RCC 7860 (cell line): ENCODE measurements at places on chromosomes 12 and 14.

GRCh38 chr12:112936927-112937326, 1.3 kb upstream of the OAS3 start:
- DNase-seq = no peak

DNA sequence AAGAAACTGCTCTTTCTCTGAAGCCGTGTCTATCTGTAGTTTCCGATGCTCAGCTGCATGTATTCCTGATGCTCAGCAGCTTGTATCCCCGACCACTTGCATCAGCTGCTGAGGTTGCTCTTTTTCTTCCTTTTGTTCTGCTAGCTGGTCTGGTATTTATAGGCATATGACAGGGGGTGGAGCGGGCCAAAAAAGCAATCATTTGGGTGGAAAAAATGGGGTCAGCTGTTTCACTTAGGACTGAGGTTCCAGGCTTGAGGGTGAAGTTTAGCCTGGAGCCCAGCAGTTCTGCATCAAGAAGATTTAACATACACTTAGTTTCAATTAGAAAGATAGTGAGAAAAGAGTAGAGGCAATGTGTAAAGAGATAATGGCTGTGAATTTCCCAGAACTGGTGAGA, 23.6 kb upstream of the AMN1 start:
- no peak for DNase-seq

GRCh38 chr14:74863274-74863673, 12.7 kb downstream of the PROX2 start:
- no peak for DNase-seq

DNA sequence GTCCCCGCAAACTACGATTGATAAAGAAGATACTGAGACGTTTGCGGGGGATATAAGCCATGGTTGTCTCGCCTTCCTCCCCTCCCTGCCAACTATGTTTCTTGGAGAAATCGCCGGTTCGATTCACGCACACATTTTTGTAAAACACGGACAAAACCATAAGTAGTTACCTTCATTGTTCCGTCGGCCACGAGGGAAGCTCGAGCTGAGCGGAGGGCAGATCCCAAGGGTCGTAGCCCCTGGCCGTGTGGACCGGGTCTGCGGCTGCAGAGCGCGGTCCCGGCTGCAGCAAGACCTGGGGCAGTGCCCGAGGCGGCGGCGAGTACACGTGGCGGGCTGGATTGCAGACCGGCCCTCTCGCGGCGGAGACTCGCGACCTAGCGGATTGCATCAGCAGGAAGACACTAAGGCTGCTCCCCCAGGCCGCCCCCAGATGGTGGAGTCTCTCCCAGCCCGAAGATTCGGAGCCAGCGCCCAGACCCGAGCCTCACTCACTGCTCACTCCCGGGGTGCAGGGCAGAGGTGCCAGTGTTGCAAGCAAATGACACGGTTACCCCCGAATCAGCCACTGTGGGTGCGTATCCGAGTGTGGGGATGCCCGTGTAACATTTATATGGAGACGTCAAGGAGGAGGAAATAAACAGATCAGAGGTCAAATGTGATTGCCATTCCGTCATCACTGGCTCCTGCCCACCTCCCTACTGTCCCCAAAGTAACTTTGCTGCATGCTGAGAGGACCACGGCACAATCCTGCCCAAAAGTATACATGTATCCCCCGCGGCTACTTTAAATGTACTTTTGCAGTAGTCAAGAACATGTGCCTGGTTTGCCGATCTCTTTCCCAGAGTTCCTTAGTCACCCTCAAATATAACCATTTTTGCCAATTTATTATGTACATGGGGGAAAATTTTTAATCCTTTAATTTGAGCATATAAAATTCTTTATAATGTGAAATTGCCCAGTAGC, at the start of gene BCAT1:
Gene BCAT1, minus strand, starts transcription at position 345 of the 966 bp plus-strand sequence. Its CDS starts 169 bp downstream, at position 176.
- DNase-seq = peak; percentile 69

- no peak for DNase-seq
Measured at GRCh38 chr12:80766210-80766609, 49.5 kb downstream of the MYF5 start.

- DNase-seq = no peak
Measured at GRCh38 chr14:53516261-53516774, 363.2 kb upstream of the DDHD1 start.

DNA sequence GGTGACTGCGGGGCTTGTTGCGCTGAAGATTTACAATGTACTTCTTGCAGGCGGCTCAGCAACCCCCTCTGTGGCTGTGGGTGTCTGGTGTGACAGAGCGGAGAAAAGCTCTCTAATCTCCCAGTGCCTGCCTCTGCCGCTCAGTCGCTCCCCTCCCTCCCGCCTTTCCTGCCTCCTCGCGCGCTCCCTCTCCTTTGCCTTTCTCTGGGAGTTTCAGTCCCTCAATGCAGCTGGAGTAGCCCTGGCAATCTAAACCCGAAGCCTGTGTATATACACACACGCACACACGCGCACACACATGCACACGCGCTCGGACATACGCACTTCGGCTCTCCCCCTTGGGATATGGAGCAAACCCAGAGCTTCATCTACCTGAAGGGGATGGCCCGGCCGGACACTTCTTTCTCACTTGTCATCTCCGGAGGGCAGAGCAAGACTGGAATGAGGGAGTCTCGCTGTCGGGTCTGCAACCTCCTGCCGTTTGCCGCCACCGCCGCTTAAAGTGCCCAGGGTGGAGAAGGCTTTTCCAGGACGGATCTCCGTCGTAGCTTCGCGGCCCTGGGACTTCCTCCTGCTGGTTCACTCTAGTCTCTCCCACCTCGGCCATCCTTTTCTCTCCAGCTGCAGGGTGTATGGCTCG, 599 bp upstream of the TRHDE start:
- no peak for DNase-seq

- no peak for DNase-seq
Measured at GRCh38 chr12:112261559-112261958, 120.7 kb downstream of the HECTD4 start.

- no peak for DNase-seq
Measured at GRCh38 chr12:11778713-11779685, 129.5 kb downstream of the ETV6 start.

GRCh38 chr14:84017495-84017894, 1512.4 kb upstream of the FLRT2 start:
- DNase-seq = no peak

- DNase-seq = no peak
Measured at GRCh38 chr12:69352904-69353303, 4.7 kb downstream of the LYZ start.

DNA sequence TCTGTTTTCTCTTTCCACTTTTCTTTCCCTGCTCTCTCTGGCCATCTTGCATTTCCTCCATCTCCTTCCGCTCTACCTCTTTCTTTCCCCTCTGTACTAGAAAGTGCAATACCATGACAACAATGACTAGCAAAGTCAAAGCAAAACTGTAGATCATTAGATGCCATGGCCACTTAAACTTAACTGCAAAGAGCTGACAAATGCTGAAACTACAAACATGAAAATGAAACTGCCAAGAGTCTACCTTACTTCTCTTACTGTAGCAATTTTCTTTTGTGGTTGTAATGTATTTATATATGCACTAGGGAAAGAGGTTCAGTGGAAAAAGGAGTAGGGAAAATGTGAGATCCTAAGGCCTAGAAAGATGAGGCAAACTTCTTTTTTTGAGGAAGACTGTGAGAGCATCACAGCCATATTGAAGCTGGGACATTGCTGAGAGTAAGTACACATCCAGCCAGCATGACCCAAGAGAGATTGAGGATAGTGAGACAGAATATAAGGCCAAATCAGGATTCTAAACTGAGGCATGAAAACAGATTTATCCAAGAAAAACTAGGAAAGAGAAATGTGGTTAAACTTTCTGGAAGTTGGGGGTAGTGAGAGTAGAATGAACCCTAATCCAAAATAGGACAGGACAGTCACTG, 276.6 kb upstream of the NAV3 start:
- no peak for DNase-seq

DNA sequence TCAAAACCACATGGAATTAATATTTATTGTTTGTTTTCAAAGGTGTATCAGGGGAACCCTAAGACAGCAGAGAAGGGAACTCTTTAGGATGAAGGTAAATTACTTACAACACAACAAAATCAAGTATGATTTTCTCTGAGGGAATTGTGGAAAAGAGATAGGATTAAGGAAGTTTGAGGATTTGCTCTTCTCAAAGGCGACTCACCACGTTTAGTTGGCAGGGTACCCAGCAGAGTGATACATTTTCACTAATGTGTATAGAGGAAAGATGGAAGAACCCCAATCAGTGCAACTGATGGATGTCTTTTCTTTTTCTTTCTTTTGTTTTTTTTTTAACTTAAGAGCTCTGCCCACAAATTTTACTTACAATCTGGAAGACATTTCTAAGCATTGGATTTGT, 499.2 kb downstream of the CCER1 start:
- DNase-seq = no peak

- peak; percentile 20 for DNase-seq
Measured at GRCh38 chr14:101665478-101666078, 95.9 kb upstream of the PPP2R5C start.

- no peak for DNase-seq
Measured at GRCh38 chr12:4444031-4444430, 1.6 kb downstream of the FGF6 start.

GRCh38 chr14:93396456-93396855, 34.3 kb upstream of the UNC79 start:
- DNase-seq = no peak

GRCh38 chr12:94798113-94798512, 147.8 kb upstream of the TMCC3 start:
- DNase-seq = no peak

GRCh38 chr12:1797011-1797901, 23.1 kb upstream of the LRTM2 start:
- no peak for DNase-seq

DNA sequence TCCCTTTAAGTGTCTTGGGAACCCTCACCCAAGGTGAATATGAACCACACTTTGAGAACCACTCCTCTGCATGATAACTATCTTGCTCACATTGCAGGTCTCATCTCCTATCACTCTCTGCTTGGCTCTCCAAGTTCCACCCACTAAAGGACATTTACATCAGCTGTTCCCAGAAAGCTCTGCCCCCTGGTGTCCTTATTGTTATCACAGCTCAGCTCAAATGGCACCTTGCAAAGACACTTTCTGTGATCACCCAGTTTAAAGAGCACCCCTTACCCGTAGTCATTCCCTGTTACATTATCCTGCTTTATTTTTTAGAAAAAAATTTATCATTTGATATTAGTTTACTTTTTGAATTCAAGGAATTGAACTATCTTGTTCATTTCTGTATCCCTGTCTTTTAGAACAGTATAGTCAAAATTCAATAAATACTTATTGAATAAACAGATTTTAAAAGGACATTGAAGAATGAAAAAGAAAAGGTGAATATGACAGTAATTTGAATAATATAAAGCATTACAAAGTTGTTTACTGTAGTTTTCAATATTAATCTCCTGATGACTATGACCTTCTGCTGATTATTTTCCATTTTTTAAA, 20.5 kb upstream of the GUCY2C start:
- peak; percentile 13 for DNase-seq

DNA sequence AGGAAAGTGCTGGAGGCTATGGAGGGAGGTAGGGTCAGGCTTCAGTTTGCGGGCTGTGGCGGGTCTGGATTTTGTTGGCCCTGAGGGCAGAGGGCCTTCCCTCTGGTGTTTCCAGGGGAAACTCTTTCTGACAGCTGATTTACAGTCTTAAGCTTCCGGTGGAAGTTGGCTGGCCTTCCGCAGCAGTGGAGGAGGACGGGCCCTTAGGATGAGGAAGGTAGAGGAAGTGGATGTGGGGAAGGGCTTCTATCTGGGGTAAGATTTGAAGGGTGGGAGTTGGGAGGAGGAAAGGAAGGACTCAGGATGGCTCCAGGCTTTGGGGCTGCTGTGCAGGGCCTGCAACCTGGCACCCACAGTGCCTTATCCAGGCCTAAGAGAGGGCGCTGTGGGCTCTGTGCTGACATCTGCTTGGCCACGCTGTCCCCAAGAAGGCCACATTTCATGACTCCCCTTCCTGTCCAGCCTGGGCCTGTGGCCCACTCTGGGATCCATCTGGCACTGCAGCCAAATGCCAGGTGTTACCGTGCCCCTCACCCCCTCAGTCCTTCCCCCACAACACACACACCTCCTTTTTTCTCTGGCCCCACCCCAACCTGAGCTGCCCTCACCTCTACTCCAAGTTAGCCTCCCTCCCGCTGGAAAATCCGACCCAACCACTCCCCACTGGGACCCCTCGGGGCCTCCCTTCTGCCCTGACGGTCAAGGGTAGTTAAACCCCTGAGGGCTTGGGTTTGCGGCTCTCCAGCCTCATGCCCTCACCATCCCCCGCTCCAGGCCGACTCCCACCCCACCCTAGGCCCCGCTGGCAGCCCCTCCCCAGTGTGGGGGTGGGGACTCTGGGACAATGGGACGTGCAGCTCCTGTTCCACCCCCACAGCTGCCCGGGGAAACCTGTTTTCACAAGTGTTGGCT, 7.7 kb upstream of the PPP1R13B start:
- DNase-seq = no peak

GRCh38 chr12:18368594-18368993, 107.3 kb downstream of the PIK3C2G start:
- no peak for DNase-seq

GRCh38 chr12:116303929-116304328, 26.4 kb upstream of the MED13L start:
- no peak for DNase-seq

- no peak for DNase-seq
Measured at GRCh38 chr12:93274937-93275336, 102.8 kb upstream of the NUDT4 start.

- no peak for DNase-seq
Measured at GRCh38 chr12:116677202-116677661, 60.6 kb downstream of the SPRING1 start.

- no peak for DNase-seq
Measured at GRCh38 chr12:56350662-56351061, 9.2 kb downstream of the STAT2 start.

- no peak for DNase-seq
Measured at GRCh38 chr12:48329199-48329939, 21.4 kb downstream of the ZNF641 start.

- DNase-seq = peak; percentile 9
Measured at GRCh38 chr12:57803319-57803893, 15.1 kb downstream of the AVIL start.

- DNase-seq = peak; percentile 18
Measured at GRCh38 chr12:14741153-14741552, 44.8 kb upstream of the GUCY2C start.

DNA sequence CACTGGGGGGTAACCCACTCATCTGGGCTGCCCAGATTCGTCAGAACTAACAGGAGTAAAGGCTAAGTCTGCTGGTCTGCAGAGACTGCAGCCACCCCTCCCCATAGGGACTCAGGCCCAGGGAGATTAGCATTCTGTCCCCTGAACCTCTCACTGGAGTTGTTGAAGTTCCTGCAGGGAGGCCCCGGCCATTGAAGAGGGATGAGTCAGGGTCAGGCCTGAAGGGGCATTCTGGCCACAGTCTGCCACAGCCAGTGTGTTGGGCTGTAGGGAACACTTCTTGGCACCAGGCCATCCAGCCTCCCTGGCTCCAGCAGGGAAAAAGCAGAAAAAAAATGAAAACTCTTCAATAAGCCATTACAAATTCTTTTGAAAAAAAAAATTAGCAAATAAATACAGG, 35.3 kb downstream of the KLRK1 start:
- peak; percentile 76 for DNase-seq

DNA sequence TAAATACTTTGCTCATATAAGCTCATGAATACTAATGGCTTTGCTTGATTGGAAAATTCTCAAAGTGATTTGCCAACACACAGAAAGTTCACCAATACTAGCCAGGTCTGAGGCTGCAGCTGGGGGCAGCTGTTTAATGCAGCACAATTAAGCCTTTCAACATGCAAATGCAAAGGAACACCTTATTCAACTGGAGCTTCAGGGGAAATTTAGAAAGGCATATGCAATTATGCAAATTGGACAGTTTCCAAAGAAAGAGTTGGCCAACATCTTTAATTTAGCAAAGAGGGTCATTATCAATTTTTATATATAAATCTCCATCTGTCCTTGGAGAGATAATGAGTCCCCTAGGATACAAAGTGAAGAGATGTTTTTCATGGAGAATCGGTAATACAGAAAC, 40.2 kb upstream of the OTOGL start:
- no peak for DNase-seq
